Activated naive CD8-positive, alpha-beta T cell treated with anti-CD3 and anti-CD28 coated beads, Interleukin-2, amount 10 ng/mL, durations not matched to agents 7 days and 5 days (primary cell): ENCODE measurements at places on chromosomes 5 and 9. TPM values are rescaled to one million over a fixed set of nuclear protein-coding genes. Genes with fewer than 3 reads are reported as not detected.

RFESD gene
- 5.0 TPM for total RNA-seq

SLC1A1 gene
- not detected for total RNA-seq

DNA sequence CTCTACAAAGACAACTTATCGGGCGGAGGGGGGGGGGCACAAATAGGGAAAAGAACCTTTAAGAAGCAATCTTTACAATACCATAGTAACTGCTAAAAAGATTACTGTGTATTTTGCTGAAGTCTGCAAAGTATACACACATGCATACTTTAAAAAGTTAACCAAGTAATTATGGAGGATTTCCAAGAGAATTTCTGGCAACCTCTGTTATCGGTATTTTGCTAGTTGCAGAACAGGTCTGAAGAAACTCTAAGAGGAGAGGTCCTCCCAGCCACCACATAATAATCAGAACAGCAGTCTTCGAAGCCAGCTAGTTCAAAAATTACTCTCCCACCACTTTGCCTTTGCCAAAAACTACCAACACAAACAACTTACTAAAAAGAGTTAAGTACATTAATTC is 56.1 kb downstream of the UBAP2 start:
- no peak for DNase-seq

DNA sequence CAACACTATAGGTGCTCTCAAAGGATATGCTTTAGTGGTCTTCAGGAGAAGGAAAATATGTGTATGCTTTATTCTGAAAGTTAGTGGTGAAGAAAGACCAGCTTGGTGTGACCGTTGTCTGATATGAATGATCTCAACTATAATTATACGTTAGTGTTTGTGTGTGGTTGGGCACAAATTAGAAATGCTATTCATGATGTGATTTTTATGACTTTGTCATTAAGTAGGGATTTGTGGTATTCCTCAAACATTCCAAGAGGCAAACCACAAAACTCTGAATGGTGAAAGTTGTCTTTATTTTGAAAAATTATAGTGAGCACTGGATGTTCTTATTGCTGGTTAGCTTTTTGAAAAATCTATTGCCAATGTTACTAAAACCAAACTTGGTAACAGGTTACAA is 6.2 kb upstream of the F2R start:
- DNase-seq = no peak

DNA sequence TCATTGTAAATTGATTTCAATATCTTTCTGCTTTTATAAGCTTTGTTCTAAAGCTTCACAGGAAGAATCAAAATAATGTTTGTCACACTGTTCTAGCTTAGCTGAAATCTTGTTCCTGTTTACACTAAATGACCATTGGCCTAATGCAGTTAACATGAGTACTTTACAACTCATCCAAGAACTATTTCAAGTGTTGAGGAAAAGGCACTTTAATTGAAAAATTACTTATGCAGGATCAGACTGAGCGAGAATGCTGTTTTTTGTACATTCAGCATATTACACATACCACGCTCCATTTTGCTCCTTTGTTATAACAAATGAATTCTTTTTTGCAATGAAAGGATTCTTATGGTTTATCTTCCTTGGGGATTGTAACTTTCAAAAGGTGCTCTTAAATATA is 22.4 kb upstream of the SMIM15 start:
- no peak for DNase-seq

REEP2 gene
- total RNA-seq = 1.3 TPM

- no peak for DNase-seq
Measured at GRCh38 chr5:33641744-33642505, 201.2 kb downstream of the TARS1 start.

GRCh38 chr5:172686111-172686510 is 45.0 kb downstream of the NEURL1B start:
- no peak for DNase-seq

DNA sequence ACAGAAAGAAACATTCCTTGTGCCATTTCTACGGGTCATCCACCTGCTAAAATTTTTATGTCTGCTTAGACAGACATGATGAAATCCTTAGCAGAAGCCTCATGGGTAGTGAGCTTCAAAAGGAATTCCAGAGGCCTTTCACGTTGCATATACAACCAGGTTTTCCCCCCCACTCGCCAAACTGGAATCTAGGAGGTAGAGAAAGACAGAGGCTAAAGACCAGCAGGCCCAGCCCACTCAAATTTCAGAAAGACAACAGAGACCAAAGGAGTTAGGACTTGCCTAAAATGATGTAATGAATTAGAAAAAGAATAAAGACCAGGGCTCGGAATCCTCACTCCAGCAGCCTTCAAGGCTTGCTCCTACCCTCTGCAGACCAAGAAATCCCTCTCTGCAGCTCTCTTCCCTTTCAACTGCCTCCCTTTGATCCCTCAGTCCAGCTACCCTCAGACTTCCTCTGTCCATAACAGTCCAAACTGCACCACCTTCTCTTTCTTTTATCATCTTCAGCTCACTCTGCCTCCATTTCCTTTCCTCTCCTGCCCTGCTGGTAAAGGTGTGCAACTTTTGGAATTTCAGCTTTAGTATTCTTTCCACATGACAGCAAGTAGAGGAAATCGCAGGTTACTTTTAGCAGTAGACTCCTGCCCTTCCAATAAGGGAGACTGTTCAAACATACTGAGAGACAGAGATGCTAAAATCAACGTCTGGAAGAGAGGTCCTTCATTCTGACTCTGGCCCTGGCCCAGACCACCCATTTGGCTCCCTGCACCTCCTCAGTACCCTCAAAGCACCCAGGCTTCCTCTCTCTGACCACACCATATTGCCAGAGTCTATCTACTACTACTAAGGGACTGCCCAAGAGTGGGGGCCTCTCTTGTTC is 8.9 kb downstream of the B4GALT1 start:
- no peak for DNase-seq

BTNL9 gene
- total RNA-seq = not detected

PTBP3 gene
- total RNA-seq = 144 TPM

JADE2 gene
- 161 TPM for total RNA-seq

KIF4B gene
- not detected for total RNA-seq

- DNase-seq = no peak
Measured at GRCh38 chr5:15354021-15354420, 146.0 kb upstream of the FBXL7 start.

- no peak for DNase-seq
Measured at GRCh38 chr5:44943647-44944046, 134.9 kb downstream of the MRPS30 start.

GRCh38 chr5:159640921-159641320 is 275.4 kb upstream of the ADRA1B start:
- DNase-seq = no peak

DNA sequence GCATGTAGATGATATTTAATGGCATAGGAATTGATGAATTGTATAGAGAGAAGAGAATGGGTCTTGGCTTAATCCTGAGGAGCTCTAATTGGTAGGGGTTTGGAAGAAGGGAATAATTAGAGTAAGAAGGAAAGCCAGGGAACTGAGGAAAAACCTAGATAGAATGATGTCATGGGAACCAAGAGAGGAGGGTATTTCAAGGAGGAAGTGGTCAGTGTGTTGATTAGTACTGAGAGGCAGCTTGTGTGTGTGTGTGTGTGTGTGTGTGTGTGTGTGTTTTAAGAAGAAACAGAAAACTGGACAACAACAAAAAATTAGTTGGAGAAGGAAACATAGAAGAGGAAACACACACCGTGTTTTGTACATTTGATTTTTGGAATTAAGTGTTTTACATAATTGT is 42.8 kb downstream of the MAST4 start:
- DNase-seq = no peak

DNA sequence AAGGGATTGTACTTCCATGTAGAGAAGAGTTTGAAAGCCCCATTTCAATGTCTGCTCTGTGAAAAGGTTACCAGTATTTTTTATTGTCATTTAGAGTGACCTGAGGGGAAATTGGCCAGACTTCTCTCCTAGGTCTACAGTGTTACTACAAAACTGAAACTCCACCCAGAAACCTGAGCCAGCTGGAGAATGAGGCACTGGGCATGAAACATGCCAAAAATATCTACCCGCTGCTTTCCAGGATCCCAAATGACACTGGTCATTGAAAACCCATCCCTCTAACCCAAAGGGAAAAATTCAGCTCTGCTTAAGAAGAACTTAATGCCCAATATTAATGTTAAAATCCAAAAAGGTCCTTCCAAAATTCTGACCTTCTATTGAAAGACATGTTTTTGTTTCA is 99.2 kb upstream of the TRIM32 start:
- DNase-seq = no peak
